ENCODE measurements at places on chromosomes 12 and 14.

- DNase-seq: peak; percentile 56
These were observed 427 bp upstream of the TMEM120B start for GRCh38 chr12:121712190-121712460.

- no peak for DNase-seq
These were observed 520.7 kb downstream of the NRXN3 start for GRCh38 chr14:78690836-78691235.

DNA sequence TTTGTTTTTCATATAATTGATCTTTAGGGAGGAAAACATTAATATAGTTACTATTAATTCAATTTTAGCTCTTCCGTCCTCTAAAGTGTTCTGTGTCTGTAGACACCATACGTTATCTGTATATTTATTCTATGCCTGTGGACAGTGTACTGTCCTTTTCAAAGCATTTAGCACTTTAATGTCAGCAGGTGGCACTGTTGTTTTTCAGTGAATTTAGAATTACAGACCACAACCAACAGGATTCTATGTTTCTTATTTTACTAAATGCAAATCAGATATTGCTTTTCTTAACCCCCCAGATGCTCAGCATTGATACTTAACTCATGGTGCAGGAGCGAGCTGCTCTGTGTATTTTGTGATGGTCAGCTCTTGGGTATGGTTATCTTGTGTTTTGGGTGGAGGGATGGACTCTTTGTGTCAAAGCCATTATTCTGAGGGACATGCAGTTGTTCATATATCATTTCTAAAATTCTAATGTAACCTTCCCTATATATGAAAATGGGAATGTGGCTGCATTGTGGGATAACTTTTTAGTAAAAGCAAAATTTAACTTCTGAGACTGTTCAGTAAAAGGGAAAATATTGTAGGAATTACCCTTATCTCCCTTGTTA, 65.2 kb downstream of the PAPOLA start:
- peak; percentile 49 for DNase-seq

GRCh38 chr14:36055681-36056225, 120.8 kb downstream of the PTCSC3 start:
- no peak for DNase-seq

GRCh38 chr12:89356069-89356665, 3.9 kb upstream of the DUSP6 start:
- no peak for DNase-seq

GRCh38 chr12:43861840-43862150, 25.9 kb downstream of the TMEM117 start:
- no peak for DNase-seq

GRCh38 chr12:45543887-45544286, 185.6 kb upstream of the ARID2 start:
- DNase-seq: peak; percentile 92

GRCh38 chr12:46153268-46153872, 115.5 kb downstream of the SLC38A1 start:
- DNase-seq: peak; percentile 58

DNA sequence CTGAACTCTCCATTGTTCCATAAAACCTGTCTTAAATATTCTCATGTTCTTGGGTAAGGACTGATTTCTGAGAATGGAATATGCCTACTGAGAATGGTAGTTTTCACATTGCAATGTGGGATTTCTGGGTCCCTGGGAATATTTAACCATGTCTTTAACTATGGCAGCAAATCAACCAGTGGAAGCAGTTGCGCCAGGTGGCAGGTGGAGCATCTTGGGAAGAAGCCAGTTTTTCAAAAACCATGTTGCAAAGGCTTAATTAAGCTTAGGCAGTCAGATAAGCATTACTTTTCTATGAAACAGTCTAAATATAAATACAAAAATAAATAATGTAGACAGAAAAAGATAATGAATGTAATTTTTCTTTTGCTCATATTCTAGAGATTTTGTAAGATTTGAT, 448.1 kb downstream of the ADAMTS20 start:
- no peak for DNase-seq

DNA sequence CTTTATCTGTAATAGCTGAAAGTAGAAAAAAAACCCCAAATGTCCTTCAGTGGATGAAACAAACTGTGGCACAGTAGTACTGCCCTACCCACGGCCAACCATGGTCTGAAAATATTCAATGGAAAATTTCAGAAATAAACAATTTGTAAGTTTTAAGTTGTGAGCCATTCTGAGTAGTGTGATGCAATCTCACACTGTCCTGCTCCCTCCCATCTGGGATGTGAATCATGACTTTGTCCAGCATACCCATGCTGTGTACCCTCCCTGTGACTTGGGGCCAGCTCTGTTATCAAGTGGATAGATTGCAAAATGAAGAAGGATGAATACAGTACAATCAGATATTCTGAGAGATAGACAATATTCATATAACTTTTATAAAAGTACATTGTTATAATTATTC, 106.2 kb downstream of the SMOC1 start:
- no peak for DNase-seq

- DNase-seq: no peak
These were observed 5.2 kb downstream of the ARHGAP9 start for GRCh38 chr12:57474430-57474829.

Data from Kasumi-1 (cell line).